HCT116 (cell line): ENCODE measurements at places on chromosomes 16 and 17.

DNA sequence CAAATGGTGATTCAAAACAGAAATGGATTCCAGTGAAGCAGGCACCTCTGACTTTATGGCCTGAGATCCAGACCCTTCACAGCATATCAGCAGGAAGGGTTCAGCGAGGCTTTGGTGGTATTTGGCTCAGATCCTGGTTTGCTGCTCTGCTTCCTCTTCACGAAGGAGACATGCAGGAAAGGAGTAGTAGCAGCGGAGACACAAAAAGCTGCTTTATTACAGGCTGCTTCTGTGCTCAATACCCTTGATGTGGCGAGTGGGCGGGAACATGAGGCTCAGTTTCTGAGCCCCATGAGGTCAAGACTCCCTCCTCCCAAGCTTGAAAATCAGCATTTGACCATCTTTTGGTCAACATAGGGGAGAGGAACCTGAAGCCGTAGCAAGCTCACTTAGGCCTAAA is 213.3 kb upstream of the AXIN2 start:
- no peak for DNase-seq

DNA sequence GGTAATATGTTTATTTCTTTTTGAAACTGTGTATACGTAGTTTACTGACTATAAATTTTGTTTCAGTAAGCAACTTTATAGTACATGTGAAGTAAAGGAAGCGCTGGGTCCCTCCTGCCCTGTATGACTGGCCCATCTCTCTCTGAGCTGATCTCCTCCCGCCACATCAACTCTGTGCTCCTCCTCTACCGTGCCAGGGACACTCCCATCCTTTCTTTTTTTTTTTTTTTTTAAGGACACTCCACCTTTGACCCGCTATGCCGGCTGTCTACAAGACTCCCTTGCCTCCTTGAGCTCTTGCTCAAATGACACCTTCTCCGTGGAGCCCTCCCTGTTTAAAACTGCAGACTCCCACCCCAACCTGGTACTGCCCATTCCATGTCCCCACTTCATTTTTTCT is 35.5 kb downstream of the ERN1 start:
- DNase-seq, result no peak

GRCh38 chr16:22313876-22314470 is 16.8 kb downstream of the POLR3E start:
- no peak for DNase-seq

DNA sequence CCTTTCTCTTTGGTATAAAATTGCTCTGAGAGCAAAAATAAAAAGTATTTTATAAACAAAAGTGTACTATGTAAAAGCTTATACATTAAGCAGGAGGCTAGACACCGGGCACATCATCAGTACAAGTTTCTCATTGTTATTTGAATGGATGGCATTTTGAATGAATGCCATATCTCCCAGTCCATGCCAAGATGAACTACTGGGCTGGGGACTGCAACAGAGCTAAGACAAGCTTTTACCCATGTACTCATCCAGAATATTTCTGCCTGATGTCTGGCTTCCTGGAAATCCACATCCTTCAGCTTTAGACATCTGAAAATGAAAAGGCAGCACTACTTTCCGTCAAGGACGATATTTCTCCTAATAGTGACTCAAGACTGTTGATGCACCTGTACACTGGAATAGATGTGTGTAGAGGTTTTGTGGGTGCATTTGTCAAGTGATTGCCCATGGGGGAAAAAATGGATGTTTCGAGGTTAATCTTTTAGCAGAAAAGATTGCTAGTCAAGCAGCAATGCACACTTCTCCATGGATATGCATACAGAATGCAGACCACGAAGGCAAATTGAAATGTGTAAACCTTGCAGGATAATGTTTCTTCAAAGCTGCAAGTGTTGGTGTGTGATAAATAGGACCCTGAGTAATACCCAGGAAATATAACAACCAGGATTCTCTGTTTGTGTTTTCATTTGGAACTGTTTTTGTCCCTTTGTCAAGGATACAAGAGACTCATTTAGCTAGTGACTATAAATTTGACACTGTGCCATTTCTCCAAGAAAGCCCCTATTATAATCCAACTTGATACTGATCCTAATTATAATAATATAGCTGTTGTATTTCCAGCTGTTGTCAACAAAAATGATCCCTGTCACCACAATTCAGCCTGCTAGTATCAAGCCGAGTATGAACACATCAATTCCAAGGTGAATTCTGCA is 173.8 kb downstream of the CDH8 start:
- DNase-seq, result no peak

GRCh38 chr17:33751702-33752065 is 458.6 kb upstream of the ASIC2 start:
- no peak for DNase-seq

- DNase-seq, result no peak
Observed at GRCh38 chr17:76753061-76753961, 15.4 kb downstream of the MFSD11 start.

- no peak for DNase-seq
Observed at GRCh38 chr17:59337741-59338299, 6.4 kb downstream of the YPEL2 start.

DNA sequence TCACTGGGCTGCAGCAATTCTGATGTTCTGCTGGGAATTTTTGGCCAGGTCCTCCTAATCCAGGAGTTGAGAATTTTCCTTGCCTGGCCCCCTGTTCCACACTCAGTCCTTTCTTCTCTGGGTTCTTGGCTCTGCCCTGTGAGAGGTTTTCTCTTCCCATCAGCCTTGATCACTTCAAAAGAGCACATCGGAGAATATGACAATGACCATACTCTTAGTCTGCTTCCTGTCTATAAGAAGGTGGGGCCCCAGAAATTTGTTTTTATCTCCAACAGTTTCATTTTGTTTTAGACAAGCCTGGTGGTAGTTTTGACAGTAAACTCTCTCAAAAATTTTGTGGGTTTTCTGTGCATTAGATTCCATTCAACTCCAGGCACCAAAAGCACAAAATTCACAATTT is 70.7 kb downstream of the C17orf67 start:
- no peak for DNase-seq

- no peak for DNase-seq
Observed at GRCh38 chr17:39751016-39751543, 13.3 kb downstream of the GRB7 start.

DNA sequence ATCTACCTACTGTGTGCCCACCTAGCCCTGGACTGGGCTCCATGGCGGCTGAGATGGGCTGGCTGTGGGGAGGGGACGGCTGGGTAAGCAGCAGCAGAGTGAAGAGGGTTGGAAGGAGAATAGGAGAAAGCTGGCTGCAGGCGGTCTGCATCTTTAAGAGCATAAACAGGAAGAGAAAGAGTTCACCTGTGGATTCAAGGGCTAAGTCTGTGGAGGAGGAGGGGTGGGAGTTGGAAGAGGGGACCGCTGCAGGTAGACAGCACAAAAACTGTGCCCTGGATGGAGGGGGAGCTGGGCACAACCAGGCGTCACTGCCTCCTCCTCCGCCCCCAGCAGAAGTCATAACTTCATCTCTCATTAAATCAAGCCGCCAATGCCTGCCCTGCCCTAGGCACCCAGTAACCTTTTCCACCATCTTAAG is 677 bp downstream of the SLC13A2 start:
- DNase-seq, result no peak

DNA sequence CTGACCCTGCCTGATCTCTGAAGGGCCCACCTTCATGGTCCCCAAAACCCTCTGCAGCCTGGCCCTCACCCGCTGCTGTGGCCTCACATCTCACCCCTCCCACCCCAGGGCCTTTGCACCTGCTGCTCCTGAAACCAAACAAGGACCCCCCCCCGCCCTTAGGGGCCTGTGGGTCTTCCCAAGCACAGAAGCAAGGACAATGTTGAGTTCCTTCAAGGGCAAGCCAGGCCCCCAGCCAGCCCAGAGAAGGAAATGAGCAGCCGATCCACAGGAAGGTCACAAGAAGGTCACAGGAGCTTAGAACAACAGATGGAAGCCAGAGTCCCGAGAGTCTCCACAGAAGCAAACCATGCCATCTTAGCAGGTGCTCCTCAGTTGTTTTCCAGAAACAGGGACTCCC is 493 bp upstream of the PDE6G start:
- DNase-seq, result no peak

DNA sequence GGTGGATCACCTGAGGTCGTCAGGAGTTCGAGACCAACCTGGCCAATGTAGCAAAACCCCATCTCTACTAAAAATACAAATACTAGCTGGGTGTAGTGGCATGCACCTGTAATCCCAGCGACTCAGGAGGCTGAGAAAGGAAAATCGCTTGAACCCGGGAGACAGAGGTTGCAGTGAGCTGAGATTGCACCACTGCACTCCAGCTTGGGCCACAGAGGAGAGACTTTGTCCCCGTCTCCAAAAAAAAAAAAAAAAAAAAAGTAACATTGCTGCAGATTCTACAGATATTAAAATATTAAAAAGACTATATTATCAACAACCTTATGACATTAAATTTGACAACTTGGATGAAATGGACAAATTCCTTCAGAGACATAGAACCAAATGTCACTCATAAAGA is 25.7 kb downstream of the MBTD1 start:
- no peak for DNase-seq

DNA sequence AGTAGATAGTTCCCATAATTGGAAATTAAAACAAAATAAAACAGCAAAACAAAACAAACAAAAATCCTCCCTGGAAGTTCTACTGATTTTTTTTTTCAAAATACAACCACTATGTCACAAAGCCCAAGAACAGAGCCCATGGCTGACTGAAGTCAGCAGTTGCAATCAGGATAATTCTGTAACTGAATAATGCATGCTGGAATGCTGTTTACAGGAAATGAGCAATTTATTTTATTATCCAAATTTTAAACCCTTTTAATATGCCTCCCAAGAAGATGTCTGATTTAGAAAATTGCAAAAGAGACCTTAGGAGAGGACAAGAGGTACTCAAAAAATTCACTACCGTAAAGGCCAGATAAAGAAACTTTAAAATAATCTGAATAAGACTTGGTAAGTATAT is 578.2 kb downstream of the TOX3 start:
- no peak for DNase-seq

DNA sequence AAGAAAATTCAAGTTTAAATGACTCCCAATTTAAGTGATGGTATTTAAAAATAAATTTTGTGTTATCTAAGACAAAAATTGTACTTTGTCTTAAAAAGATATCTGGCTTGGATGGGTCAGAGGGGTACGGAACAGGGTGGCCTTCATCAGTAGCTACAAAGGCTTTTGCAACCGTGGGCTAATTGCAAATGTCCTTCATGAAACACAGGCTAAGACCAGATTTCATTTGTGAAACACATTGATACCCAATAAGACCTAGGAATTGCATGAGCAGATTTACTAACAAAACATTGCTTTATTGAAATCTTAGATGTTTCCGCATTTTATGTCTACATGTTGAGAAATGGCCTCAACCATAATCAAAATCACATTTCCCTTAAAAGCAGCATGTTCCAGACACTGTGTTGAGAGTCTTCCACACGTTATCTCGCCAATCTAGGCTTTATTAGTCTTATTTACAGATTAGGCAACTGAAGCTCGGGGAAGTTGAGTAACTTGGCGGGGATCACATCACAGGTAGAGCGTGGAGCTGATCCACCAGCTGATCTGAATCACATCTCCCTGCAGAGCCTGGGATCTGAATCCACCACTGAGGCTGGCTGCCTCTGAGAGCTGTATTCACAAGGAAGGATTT is 21.8 kb downstream of the FBXO39 start:
- DNase-seq, result no peak

DNA sequence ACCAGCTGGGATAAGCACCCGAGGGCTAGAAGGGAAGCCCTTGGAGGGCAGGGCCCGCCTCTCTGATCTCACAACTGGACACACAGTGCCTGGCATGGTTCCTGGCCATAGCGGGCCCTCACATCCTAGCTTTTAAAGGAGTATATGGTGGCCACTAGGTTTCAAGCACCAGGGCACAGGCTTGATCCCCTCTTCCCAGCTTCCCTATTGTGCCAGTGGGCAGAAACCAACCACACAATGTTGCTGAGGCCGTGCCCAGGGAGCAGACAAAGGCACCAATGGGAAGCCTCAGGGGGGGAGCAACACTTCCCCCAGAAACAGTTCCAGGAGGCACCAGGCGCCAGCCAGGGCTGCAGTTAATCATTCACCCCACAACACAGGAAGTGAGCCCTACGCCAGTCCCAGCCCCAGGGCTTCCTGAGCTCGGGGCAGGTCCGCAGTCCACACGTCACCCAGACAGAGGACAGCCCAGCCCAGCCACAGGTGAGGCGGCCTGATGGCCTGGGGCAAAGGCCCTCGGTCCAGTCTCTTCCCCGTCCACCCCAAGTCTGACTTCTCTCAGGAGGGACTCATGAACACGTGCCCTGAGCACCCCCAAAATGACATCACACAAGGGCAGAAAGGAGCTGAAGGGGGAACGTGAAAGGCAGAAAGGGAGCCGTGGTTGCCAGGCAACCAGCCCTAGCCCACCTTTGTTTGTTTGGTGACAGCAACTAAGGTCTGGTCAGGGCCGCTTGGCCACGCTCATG is 12.8 kb downstream of the SMIM5 start:
- peak; percentile 64 for DNase-seq

DNA sequence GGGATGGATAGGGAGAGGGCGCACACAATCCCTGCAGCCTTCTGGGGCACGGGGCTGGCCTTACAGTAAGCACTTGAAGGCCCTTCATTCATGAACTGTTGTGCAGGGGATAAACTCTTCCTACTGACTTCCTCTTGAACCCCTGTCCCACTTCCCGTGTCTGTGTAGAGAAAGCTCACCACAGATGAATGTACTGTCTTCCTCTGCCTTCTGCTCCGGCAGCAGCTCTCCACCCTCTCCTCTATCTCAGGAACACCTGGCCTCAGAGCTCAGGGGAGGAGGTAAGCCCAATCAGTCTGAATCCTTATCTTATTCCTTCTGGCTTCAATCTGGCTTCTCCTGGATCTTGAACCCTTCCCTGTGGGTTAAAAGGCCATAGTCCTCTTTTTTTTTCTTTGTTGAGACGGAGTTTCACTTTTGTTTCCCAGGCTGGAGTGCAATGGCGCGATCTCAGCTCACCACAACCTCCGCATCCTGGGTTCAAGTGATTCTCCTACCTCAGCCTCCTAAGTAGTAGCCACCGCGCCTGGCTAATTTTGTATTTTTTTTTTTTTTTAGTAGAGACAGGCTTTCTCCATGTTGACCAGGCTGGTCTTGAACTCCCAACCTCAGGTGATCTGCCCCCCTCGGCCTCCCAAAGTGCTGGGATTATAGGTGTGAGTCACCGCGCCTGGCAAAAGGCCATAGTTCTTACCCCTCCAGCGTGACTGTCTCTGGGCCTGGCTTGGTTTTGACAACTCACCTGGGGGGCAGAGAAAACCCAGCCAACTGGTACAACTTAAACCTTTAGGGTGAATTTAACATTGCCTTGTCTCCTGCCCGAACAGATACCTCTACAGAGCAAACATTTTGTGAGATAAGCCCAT is 7.2 kb upstream of the SLC52A1 start:
- no peak for DNase-seq

DNA sequence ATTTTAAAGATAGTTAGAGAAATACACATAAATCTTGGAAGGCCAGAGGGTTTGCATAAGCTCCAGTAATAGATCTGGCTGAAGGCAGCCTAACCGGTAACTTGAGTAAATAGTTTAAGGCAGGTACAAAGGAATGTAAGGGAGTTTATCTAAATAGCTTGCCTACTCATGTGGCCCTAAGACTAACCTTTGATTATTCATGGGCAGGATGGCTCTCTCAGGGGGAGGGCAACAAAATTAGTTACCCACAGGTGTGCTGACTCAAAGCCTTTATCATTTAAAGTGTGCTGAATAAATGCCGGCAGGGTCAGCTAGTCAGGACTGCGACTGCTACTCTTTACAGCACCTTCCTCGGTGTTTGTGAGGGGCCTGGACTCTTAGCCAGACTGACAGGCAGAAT is 761.3 kb upstream of the KIF2B start:
- DNase-seq, result no peak
